ENCODE measurements at places on chromosomes 2 and 18. TPM values are rescaled to one million over a fixed set of nuclear protein-coding genes. Genes with fewer than 3 reads are reported as not detected.

Gene PPM1B
- 91.8 TPM for total RNA-seq

Gene PIEZO2
- total RNA-seq = not detected

DNA sequence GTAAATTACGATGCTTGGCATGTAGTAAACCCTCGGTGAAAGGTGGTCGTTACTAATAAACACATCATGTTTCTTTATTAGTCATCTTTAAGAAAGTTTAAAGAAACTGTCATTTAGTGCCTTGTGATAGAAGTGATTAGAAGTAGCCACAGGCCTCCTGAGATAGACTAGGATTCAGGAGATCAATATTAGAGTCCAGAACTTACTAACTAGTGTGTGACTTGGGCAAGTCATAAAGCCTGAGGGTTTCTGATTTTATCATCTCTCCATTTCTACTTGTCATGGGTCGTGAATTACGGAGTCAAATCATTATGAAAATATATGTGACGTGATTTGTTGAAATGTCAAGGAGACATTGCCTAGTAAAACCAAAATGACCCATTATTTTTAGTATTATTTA, 6.7 kb downstream of the RPE start:
- DNase-seq = no peak

Gene M1AP
- not detected for total RNA-seq

GRCh38 chr2:75221862-75222261, 22.5 kb upstream of the TACR1 start:
- DNase-seq = no peak

DNA sequence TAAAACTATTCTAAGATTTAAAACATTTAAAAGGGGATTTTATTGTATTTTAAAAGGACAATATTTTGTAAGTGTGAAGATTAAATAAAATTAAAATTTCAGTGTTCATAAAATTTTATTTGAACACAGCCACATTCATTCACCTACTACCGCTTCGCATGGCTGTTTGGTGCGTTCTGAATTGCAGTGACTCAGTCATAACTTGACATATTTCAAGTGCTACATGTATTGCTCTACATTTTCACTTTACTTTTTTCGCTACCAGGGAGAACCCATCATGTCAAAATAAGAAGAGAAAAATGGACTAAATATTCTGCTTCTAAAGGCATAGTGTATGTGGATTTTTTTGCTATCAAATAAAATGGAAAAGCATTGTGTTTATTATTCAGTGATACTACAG, 8.7 kb downstream of the PTH2R start:
- no peak for DNase-seq

DNA sequence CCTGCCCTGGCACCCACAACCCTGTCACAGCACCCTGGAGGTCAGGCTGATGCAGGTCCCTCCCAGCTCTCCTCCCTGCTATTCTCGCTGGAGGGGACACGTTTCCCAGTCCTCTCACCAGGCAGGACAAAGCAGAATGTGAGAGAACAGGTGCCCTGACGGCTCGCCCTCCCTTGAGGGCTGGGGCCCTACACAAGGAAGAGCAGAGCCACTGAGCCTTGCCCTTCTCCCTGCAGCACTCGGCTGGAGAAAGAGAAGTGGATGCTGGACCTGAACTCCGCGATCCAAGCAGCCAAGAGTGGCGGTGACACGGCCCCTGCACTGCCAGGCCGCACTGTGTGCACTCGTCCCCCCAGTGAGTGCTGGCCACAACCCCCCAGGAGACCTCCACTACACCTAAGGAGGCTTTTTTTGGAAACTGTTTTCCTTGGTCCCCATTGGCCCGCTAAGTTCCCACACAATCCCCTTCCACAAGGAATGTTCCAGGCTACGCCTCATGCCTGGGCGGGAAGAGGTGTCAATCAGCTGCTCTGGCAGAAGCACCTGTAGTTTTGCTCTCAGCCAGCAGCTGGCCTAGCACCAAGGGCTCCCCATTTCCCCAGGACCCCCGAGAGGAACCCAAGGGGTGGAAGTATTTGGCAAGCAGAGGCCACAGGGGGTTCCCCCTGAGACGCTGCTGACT, 17.4 kb downstream of the STK25 start:
- DNase-seq = no peak

DNA sequence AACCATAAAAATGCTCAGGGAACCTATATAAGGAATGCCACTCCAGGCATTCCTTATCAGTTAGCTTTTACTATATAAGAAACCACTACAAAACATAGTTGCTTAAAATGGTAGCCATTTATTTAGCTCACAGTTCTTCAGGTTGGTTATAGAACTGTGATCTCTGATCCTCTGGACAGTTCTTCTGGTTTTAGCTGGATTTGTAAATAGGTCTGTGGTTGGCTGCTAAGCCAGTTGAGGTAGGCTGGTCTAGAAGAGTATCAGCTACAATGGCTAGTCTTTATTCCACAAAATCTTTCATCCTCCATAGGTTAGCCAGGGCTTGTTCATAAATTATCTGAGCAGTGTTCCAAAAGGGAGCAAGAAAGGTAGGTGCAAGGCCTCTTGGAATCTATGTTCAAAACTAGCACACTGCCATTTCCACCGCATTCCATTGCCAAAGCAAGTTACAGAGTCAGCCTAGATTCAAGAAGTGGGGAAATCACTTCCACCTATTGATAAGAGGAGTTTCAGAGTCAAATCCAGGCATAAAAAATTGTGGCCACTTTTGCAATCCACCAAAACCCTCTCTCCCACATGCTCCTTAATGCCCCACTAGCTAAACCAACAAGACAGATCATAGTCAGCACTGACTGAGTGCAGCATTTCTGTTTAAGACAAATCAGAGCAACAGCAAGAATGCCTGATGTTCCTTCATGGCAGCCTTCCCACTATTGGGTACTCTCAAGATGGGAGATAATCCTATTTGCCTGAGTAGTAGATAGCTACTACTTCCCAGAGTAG, 146.4 kb downstream of the IRS1 start:
- DNase-seq = no peak

DNA sequence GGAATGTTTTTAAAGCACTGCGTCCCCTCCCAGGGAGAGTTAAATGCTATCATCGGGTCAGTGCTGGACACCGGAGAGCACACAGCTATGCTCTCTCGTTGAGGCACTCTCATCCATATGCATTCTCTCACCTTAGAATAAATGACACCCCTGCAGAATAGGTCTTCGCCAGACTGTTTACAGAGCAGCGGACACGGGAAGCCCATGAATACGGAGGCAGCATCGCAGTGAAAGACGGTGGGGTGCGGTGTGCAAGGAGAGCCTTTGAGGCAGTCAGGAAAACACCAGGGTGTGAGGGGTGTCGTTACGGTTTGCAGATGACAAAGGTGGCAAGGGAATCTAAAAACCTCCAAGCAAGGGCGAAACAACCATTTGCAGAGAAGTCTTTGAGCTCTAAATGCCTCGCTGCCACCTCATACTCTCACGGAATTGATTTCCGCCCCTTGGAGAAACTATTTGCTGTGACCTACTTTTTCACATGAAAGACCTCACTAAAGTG, 169.2 kb upstream of the FHL2 start:
- no peak for DNase-seq

Gene TMEFF2
- total RNA-seq = not detected

DNA sequence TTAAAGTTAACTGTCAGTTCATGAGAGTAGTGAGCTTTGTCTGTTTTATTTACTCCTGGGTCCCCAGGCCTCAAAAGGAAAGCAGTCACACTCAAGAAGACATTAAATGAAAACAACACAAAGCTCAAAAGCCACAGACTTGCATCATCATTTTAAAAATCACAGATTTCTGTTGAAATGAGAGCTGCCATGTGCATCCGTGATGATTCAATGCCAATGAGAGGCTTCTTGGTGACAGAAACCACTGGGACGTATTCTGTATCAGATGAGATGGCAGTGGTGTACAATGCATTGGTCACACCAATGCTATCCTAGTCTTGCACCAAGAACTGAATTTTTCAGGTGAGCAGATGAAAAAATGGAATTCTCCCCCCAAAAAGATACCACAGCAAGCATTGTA, 204.8 kb downstream of the ANAPC1 start:
- no peak for DNase-seq

Gene ICOS
- 195 TPM for total RNA-seq

GRCh38 chr18:27363872-27364271, 178.8 kb upstream of the CHST9 start:
- DNase-seq = no peak

GRCh38 chr2:46748735-46749531, 166.7 kb downstream of the MCFD2 start:
- no peak for DNase-seq

Gene PMAIP1
- 326 TPM for total RNA-seq

DNA sequence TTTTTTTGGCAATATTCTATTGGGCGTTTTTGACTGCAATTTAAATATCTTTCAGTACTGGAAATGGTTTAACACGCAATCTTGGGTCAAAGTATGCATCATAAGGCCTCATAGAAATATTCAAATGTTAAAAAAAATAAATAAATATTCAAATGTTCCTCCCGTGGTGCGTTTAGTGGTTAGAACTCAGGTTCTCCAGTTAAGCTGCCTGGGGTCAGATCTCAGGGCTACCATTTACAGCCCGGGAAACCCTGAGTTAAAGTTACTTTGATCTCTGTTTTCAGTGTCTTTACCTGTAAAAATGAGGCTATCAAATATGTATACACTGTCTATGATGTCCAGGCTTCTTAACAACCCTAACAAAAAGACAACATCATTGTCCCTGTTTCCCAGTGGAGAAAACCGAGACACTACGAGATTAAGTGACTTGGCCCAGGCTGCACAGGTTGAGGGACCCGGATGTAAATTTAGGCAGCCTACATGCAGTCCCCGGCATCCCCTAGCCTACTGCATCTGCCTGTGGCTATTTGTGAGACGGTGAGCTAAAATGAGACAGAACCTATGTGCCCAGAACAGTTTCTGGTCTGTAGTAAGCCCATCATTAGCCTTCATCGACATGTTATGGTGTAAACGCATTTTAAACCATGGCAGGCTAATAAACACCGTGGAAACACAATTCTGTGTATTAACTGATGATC, 1.7 kb downstream of the FHL2 start:
- DNase-seq = no peak

- no peak for DNase-seq
These were observed 126.6 kb upstream of the RMDN2 start for GRCh38 chr2:37798315-37799005.

GRCh38 chr2:126902152-126902835, 3.6 kb downstream of the TEX51 start:
- DNase-seq = no peak

- DNase-seq = no peak
These were observed 55.9 kb downstream of the CACNB4 start for GRCh38 chr2:152042636-152043615.

GRCh38 chr2:236405357-236405756, 141.2 kb upstream of the ASB18 start:
- no peak for DNase-seq

- no peak for DNase-seq
These were observed 49.5 kb upstream of the MRPL33 start for GRCh38 chr2:27721884-27722485.

DNA sequence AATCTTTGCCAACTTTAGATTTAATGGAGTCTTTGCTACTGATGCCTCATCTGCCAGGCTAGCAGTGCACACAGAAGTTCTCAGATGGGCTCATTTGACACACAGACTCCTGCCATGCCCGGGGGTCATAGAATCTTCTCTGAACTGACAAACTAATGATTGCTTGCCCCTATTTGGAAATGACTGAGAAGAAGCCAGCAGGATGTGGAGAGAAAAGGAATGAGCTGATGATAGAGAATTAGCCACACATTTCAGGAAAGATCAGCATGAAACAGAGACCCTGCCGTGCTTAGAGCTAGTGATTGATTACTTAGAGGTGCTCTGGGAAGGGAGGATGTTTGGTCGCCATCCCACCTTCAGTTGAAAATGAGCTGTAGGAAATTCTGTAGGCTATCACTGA, 178.5 kb downstream of the TPGS2 start:
- no peak for DNase-seq

DNA sequence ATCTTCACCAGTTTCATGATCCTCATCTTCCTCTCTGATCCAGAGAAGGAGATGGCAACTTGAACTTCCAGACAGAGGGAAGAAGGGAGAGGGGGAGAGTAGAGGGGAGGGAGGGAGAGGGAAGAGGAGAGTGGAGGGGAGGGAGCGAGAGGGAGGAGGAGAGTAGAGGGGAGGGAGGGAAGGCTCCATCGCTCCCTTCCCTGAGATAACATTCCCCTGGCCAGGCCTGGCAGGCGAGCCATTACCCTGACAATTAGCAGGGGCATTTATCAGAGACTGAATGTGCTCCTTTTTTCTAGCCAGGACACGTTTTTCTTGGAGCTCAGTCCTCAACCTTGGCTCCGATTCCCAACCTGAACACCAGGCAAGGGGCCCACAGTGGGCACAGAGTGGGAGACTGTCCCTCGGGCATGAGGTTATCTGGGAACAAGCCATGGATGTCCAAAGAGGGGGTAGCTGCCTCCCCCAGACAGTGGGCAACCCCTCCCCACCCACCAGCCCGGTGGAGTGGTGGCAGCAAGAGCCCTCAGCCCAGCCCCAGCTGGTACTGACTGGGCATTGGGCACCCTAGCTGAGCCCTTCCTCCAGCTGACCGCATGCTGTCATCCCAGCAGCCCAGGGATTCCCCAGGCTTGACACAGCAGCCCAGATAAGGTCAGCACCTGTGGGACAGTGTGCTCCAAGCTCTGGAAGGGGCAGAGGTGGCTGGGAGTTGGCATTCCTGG, 81.8 kb downstream of the TNS1 start:
- no peak for DNase-seq

DNA sequence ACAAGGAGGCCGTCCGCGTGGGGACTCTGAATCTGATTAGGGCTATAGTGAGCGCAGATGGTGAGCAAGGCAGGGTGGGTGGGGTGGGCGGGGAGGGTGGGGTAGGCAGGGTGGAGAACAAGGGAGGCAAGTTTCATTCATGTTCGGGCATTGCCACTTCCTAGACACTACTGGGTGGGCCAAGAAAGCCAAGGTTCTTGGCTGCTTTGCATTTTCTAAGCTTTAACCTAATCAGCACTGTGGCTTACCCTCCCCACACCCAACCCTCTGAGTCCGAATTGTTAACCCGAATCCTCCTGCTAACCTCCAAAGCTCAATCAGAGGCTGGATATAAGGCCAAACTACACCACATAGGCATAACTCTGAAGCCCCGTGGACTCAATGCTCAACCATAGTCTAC, 18.1 kb downstream of the MROH2A start:
- no peak for DNase-seq

DNA sequence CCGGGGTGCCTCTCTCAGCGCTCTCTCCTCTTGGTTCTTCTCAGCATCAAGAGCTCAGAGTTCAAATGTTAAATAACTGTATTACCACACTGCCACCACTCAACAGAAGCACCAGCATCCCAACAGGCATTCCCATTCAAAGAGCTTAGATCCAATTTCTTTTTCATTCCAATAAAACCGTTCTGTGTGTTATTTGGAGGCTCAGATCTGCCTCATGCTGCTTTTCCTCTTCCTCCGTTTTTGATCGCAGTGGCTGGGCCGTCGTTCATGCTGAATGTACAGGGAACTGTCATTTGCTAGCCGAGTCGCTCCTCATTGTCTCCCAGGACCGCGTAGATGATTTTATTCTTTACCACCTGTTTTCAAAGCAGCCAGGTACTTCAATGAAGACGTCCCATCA, 798.9 kb upstream of the SALL3 start:
- no peak for DNase-seq

GRCh38 chr2:213422211-213422610, 137.9 kb downstream of the SPAG16 start:
- DNase-seq = no peak

Measured in CD4-positive, CD25-positive, alpha-beta regulatory T cell (primary cell).